ENCODE measurements at places on chromosomes 1 and 21.

DNA sequence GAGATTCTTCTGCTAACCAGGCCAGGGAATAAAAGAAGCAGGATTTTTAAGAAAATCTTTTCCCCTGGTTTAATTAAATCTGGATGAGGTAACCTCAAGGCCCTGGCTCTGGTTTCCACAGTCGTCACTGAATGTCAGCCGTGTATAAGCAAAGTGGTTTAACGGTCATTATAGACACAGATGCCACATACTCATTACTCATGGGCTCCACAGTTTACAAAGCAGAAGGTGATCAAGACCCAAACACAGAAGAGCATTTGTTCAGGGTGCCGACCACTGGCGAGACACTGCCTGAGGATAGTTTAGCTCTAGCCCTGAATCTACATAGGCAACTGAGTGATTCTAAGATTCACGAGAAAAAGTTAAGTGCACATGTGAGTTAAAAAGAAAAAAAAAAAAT, 27.8 kb upstream of the RAP1GAP start:
- no peak for DNase-seq

GRCh38 chr1:44554706-44555105, 119.6 kb downstream of the TMEM53 start:
- no peak for DNase-seq

- DNase-seq: no peak
Measured at GRCh38 chr21:44800971-44801467, 601 bp downstream of the UBE2G2 start.

DNA sequence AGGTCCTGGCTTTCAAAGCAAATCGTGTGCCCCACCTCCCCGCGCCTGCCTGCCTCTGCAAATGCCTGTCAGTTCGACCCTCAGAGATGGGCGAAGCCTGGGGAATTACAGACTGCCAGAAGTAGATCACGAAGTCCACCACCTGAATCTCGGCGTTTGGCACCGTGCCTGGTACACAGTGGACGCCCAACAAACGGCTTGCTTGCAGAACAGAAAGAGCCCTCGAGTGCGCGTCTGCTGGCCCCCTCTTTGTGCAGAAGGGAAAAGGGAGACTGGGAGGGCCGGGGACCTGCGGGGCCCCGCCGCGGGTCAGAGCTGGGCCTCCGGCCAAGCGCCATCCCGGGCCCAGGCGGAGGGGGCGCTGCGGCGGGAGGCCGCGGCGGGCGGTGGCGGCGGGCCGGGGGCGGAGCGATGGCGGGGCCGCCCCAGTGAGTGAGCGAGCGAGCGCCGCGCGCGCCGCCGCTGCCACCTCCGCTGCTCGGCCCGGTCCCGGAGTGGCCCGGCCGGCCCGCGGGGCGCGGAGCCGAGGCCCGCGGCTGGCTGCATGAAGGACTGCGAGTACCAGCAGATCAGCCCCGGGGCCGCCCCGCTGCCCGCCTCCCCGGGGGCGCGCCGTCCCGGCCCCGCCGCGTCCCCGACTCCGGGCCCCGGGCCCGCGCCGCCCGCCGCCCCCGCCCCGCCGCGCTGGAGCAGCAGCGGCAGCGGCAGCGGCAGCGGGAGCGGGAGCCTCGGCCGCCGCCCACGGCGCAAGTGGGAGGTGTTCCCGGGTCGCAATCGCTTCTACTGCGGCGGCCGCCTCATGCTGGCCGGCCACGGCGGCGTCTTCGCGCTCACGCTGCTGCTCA, at the start of gene ZDHHC18:
ZDHHC18 (plus strand) TSS at position 428 of the 845 bp plus-strand sequence; CDS start at position 545, 117 bp downstream.
- no peak for DNase-seq

- DNase-seq: no peak
Measured at GRCh38 chr1:78370356-78370755, 120.4 kb upstream of the PTGFR start.

DNA sequence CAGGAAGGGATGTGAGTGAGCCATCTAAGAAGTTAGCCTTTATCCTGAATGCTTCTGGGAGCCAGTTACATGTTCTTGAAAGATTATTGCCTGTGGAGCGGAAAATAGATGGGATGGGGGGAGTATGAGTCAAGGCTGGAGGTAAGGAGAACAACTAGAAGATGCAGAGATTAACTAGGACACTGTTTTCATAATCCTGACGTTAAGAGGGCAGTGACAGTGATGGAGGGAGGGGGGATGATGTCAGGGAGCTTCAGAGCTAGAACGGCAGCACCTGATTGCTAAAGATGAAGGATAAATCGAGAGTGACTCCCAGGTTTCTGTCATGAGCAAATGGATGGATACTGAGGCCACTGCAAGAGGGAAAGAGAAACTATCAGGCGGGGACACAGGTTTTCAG, 10.0 kb upstream of the RCSD1 start:
- no peak for DNase-seq

DNA sequence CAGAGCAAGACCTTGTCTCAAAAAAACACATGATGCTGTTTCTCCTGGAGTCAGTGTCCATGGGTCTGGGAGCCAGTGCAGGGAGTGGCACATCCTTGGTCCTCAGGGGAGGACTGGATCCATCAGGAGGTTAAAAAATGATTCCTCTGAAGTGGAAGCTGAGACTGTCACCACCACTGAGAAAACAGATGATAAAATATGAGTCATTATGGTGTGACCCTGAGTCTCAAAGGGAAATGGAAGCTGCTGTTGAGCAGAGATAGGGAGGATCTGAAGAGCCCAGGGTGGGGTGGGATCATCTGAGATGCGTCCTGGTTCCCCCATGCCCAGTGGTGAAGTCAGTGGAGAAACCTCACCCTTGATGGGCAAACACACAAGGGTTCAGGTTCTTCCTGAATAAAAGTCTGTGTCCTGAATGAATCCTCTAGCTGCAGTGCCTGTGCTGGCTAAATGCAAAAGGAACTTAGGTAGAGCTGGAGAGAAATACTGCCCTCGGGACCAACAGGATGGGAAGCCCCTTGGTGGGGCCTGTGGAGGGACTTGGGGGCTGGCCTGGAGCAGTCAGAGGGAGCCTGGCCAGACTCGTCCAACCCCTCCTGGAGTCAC, 61.6 kb upstream of the TENT5B start:
- no peak for DNase-seq

DNA sequence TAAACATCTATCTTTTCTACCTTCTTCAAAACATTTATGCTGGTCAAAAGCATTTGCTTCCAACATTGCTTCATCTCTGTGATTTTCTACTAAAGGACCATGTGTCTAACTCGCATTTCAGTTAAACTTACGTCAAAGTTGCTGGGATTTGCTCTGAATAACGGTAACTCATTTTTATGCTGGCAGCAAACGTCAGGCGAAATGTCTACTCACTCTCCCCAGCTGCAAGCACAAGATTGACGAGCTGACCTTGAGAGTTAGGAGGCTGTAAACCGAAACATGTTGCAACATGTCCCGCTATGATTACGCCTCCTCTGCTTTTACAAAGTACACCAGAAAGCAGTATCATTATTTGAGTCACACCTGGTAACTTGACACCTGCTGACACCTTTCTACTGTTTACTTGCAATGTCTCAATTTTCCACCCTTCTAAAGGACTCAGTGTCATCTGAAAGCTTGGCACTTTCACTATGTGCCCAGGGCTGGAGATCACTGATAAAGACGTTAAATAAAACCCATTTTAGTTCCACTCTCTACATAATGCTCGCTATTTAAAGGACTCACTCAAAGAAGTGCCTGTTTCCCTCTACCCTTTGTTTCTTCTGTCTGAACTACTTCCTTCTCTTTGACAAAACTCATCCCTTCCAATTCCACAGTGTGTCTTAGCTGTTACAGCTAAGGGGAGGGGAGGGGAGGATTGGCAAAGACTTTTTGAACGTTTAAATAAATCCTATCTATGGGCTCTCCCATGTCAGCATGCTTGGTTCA, 111.9 kb downstream of the PTPN14 start:
- peak; percentile 71 for DNase-seq

Data from NCI-H187 treated with DMSO at 0.1 percent for 48 hours (cell line).